ENCODE measurements at places on chromosomes 11 and 22.
A peak's percentile ranks its signal among the peaks of the same experiment; 100 is the strongest.

- no peak for DNase-seq
These were observed 106.8 kb downstream of the DCDC1 start for GRCh38 chr11:31262761-31263160.

- DNase-seq: no peak
These were observed 417.6 kb downstream of the METTL15 start for GRCh38 chr11:28525636-28526405.

GRCh38 chr11:108662700-108663099, 2.2 kb upstream of the DDX10 start:
- no peak for DNase-seq

DNA sequence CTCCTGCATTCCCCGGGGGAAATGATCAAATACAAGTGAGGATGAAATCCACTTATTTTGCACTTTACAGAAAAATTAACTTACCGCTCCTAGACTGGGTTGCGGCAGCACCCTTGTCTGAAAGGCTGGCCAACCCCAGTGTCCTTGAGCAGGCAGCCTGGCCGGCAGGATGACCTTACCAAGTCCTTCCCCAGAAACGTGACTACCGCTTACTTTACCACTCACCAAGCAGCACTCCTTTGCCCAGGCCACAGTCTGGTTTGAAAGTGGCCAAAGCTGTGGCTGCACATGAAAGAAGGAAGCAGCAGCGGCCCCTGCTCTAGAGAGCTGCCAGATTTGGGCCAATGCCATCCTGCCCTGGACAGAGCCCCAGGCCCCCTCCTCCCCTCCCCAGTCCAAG, 20.3 kb downstream of the MYH9 start:
- no peak for DNase-seq

- DNase-seq: no peak
These were observed 29.8 kb downstream of the WNT11 start for GRCh38 chr11:76176463-76176862.

- no peak for DNase-seq
These were observed 57.8 kb upstream of the TENM4 start for GRCh38 chr11:79498667-79499066.

DNA sequence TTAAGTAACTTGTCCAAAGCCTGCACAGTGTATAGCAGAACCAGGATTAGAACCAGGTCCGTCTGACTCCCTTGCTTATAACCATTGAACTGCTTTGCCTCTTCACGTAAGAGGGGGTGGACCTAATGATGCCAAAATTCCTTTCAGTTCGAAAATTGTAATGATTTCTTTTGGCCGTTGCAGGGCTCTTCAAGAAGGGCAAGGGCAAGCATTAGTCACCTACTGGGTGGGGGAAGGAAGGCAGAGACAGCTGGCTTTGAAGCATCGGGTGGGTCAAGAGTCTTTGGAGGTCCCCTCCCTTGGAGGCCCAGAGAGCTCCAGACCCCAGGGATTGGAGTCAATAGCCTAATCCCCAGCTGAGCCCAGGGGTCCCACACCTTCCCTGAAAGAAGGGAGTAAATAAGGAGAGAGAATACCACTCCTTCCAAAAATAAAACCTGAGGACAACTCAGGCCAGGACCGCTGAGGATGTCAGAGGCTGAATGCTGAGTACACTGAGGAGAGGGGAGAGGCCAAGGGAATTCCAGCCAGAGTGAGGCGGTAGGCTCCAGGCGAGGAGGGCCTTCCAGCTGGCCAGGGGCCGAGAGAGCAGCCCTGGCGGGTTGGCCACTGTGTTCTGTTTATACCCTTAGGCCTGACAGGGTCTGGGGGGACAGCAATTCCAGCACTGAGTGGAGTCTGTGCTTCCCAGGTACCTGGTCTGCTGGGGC, 14.1 kb downstream of the CREB3L1 start:
- DNase-seq: no peak

DNA sequence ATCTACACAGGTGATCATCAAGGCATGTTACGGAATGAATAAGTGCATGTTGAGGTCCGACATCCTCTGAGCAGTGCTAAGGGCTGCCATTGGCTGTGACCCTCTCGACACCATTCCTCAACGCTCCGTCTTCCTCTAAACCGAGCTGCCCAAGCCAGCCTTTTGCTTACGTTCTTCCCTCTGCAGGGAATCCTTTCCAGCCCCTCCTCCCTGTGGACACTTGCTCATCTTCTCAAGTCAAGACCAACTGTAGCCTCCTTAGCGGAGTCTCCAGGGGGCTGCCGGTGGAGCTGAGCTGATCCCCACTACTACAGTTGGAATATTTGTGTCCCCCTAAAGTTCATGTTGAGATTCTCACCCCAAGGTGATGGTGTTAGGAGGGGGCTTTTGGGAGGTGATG, 781.0 kb downstream of the TBC1D22A start:
- DNase-seq: no peak

GRCh38 chr11:23585416-23586104, 725.3 kb upstream of the CCDC179 start:
- no peak for DNase-seq

DNA sequence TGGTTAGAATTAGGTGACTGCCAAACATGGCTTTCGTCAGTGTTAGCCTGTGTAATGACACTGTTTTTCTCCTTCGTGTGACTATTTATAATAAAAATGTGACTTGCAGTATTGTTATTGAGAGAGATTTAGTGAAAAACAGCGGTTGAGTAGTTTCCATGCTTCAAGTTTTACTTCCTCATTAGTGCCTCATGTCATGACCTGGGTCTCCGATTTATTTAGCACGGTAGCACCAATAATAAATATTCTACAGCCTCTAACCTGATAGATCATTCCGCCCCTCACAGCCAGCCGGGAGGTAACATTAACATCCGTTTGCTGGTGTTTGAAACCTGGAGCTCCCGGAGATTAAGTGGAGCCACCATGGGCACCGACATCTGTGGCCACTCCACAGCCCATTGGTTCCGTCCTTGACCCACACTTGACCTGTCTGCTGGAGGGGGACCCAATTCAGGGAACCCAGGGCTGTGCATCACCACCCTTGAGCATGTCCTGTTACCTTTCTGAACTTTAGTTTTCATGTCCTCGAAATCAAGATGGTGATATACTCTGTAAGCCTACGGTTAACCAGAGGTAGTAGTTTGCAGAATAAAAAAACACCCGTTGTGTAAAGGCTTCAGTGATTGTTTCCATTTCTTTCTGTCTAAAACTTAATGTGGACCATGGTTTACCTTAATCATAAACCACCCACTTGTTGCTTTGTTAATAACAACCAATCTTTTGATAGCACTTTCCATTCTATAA, 104.1 kb downstream of the ATXN10 start:
- no peak for DNase-seq

GRCh38 chr11:126137136-126137535, 74.3 kb downstream of the RPUSD4 start:
- no peak for DNase-seq

GRCh38 chr22:18059473-18059872, 18.3 kb upstream of the PEX26 start:
- DNase-seq: no peak

GRCh38 chr11:60774726-60775125, 10.4 kb upstream of the MS4A10 start:
- no peak for DNase-seq

GRCh38 chr11:43942662-43943371, 380 bp downstream of the C11orf96 start:
- DNase-seq: peak; percentile 38

DNA sequence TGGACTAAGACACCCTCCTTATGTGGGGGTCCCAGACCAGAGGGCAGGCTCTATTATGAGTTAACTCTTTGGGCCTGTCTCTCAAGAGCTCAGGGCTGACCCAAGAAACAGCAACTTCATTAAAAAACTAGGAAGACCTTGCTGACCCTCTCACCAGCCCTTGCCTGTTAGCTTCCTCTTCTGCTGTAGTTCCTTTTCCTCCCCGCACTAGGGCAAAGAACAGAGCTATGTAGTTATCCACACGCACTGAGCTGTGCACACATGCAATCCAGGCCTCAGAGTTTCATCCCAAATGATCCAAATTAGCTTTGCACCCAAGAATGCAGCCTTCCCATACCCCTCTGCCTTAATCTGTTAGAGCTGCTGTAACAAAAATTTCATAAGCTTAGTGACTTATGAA, 539.6 kb upstream of the CADM1 start:
- no peak for DNase-seq

GRCh38 chr22:46596819-46597218, 23.4 kb upstream of the GRAMD4 start:
- DNase-seq: no peak

- no peak for DNase-seq
These were observed 90.6 kb downstream of the CDKN1C start for GRCh38 chr11:2794968-2795322.

DNA sequence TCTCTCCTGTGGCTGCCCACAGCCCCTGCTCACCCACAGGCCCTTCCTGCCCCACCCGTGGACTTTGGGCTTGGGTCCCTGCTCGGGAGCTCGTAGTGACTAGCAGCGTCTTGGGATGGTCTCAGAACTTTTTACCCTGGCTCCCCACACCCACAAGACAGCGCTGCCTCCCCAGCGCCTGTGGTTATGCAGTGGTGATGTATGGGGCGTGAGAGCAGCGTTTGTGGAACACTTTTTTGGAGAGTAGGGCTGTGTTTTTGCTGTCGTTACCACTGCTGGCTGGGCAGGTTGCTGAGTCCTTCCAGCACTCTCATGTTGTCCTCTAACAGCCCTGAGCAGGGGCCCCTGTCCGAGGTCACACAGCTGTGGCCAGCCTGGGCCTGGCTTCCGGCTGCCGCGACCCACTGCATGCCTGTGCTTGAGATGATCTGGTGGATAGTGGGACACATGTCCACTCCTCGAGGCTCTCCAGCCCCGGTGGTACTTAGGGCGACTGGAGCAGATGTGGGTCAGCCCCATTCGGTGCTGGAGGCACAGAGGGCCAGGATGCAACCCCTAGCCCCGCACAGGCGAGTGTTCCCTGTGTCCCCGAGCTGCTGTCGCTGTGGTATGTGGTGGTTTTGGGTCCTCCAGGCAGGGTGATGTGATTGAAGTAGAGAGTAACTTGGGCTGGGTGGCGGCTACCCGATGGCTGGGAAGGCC, 7.1 kb upstream of the GRAMD4 start:
- DNase-seq: no peak

DNA sequence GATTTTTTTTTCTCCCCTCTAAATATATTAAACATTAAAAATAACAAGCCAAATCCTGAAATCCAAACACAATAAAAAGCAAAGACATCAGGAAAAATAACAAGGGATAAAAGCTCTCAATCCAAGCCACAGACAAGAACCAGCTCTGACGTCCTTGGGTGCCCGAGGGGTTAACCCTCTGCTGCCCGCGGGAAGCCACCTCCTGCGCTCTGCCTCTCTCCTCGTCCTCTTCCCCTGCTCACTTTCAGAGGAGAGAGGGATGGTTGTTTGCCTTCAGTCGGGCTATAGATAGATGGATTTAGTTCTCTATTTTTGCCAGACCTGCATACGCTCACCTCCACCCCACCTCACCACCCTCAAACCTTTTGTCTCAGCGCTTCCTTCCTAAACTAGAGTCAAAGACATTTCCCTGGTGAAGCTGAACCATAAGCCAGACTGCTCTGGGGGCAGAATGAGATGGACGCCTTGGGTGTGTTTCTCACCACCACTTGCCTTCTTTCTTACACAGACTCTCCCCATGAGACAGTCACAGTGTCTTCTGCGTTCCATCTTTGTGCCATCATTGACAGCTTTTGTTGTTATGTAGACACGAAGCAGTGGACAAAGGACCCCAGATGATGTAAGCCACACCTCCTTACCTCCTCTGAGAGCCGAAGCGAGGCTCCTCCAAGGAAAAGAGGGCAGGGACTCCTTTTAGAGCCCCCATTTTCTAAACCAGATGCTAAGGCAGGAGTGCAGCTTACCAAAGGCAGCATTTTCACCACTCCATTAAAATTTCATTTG, 142.5 kb upstream of the HSD17B12 start:
- no peak for DNase-seq
